Hepatic stellate cell (primary cell): ENCODE measurements at places on chromosomes 16 and 17.

DNA sequence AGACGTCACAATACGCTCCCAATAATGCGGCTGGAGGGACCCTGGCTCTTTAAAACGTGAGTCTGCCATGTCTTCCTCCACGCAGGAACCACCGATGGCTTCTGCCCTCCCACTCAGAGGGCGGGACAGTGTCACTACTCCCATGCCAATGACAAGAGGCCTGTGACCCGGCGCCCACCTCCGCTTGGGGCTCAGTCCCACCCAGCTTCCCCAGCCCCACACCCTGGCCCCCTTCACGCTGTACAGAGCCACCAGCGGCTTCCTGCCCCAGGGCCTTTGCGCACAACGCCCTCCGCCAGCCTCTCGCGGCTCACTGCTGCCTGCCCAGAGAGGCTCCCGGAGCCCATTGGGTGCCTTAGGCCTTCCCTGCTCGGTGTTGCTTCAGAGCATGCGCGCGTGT, 29.5 kb upstream of the ZNF469 start:
- DNase-seq = no peak

- no peak for DNase-seq
Observed at GRCh38 chr17:80667462-80668277, 123.0 kb downstream of the RPTOR start.

DNA sequence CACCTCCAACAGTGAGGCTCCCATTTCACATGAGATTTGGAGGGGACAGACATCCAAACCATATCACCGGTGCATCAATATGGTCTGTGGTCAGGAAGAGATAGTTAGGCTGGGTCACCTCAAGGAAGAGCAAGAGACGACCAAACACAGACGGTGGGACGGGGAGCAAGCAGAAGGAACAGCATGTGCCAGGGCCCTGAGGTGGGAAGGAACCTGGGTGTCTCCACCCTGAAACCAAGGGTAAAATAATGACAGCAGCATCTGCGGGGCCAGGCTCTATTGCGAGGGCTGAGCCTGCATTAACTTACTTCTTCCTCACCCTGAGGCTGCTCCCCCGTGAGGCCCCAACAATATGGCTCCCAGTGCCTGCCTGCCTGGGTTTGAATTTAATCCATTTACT, 8.9 kb upstream of the PRSS21 start:
- no peak for DNase-seq

DNA sequence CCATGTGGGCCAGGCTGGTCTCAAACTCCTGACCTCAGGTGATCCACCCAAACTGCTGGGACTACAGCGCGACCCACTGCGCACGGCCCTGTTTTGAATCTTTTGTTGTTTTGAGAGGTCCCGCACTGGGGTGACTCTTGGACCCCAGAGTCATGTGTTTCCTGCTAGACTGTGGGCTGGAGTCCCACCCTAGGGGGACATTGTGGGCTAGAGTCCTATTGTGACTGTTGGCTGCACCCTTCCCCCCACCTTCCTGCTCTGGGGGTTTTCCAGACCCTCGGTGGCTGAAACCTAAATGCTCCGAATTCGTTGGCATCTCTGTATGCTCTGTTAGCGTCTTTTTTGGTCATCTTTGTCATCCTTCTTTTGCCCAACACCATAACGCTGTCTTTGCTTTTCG, 16.0 kb downstream of the NUPR1 start:
- DNase-seq = no peak

DNA sequence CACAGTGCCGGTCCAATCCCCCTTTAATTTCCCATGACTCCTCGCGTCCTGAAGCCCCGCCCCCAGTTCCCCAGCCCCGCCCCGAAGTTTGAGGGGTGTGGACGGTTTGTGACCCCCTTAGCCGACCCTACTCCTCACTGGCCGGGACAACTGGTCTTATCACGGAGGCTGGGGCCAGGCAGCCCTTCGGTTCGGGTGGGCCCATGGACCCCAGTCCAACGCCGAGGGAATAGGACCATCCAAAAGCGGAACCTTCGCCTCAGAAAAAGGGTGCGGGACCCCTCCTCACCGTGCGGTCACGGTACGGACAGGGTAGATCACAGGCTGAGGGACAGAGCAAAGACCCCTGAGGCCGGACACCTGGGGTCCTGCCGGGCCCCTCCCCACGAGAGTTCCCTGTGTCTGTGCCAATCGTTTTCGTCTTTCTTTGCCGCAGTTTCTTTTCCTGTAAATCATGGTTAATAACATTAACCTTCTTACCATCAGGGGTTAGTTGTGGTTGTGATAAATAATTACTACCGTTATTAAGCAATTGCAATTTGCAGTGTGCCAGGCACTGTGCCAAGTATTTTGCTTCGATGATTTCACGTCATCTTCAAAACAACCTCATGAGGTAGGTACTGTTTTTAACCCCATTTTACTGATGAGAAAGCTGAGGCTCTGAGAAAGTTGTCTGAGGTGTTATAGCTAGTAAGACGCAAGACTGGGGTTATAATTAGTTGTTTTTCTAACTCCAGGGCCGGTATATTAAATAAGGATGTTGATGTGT, 543 bp downstream of the TMUB2 start:
- no peak for DNase-seq

DNA sequence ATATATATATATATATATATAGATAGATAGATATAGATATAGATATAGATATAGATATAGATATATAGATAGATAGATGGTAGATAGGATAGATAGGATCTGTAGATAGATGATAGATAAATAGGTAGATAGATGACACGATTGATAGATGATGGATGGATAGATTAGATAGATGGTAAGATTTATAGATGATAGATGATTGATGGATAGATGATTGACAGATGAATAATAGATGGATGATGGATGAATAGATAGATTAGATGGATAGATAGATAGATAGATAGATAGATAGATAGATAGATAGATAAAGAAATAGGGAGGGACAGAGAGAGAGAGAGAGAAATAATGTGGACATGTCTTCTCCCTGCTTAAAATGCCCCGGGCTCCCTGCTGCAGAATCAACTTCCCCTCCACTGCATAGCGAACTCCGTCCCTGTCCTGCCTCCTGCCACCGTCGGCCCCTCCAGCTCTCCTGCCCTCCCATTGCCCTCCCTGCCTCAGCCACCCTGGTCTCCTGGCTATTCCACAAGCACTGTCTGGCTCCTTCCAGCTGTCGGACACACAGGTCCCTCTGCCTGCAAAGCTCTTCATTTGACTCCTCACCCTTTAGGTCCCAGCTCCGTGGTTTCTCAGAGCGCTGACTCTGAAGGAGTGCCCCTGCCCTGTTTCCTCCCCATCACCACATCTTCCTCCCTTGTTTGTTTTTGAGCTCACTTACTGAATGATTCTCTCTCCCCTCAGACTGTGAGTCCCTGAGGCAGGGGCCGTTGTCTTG, 254.0 kb downstream of the KATNIP start:
- no peak for DNase-seq
